ENCODE measurements at places on chromosomes 16 and 17.
A peak's percentile ranks its signal among the peaks of the same experiment; 100 is the strongest.

DNA sequence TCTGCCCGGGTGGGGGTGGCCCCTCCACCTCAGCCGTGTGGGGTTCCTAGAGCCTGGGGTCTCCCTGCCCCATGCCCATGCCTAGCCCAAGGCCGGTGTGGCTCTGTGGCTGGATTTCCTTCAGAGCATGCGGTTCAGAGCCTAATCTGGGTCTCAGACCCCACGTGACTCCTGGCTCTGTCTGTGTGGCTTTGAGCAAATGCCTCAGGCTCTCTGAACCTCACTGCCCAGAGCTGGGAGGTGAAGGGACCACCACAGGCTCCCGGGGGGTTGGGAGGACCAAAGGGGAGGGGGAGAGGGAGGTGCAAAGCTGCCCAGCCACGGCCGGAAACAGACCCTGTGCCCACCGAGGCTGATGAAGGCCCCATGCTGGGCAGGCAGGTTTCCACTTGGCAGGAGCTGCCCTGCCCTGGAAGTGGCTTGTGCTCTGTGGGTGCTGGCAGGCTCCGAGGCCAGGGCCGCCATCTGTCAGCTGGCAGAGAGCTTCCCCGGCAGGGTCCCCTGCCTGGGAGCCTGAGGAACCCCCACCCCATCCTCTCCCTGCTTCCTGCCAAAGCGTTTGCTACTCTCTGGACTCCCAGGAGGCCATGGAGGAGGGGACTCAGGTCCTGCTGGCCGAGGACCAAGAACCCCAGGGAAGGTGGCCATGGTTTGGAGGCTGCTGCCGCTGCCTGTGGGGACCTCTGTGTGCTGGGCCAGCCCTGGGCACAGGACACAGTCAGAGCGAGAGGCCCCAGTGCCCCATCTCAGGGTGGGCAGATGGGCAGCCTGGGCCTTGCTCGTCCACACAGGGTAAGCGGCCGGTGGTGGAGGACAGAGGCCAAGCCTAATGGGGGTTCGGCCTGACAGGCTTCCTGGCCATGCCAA, 4.0 kb downstream of the CDH15 start:
- DNase-seq: no peak

DNA sequence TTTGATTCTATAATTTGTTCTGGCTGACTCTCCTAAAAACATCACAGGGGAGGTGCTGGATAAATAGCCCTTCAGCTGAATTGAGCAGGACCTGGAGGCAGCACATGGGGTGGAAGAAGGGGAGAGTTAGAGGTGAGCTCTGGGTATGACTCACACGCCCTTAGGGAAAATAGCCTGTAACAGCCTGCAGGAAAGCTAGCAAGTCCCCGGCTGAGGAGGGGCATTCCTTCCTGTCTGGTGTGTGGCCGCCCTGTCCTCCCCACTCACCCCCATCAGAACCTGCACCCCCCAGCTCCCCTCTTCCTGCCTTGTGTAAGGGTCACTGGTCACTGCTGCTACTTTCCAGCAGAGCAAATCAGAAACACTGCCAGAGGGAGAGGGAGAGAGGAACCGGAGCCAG, 187.4 kb downstream of the C16orf95 start:
- peak; percentile 29 for DNase-seq

GRCh38 chr17:41315204-41315794, at the start of gene KRTAP17-1:
TSS of gene KRTAP17-1 (minus strand) at chr17:41315710. CDS start at chr17:41315650, 60 bp downstream.
- no peak for DNase-seq

GRCh38 chr16:52707676-52708337, 160.9 kb upstream of the TOX3 start:
- no peak for DNase-seq

- DNase-seq: no peak
Measured at GRCh38 chr16:68404736-68405345, 43.5 kb downstream of the SMPD3 start.

DNA sequence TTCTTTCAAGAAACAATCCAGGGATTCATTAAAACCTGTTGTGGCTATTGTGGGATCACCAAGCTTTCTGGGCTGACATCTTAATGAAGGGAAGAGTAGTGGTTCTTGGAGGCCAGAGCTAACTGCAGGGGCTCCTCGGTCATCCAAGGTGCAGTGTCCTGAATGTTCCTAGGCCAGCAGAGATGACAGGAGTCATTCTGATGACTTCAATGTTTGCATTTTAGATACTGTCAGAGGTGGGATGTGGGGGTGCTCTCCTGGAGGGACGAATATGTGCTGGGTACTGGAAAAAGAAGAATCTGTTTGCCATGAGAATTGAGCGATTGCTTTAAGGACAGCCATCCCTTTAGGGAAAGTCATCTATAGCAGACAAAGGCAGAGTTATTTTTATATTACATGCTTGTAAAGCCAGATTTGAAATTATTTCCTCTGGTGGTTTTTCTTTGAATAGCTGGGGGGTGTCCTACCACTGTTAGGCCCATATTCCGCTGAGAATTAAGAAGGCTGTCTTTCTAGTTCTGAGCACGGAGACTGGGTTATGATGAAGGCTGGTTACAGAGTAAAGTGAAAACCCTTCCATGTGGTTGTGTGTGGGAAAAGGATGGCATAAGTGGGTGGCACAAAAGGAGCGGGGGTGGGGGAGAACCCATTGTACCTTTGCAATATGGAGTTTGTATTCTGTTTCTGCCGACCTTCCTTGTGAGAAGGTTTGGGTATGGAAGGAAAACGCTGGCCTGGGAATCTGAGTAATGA, 7.4 kb downstream of the HLF start:
- DNase-seq: no peak

DNA sequence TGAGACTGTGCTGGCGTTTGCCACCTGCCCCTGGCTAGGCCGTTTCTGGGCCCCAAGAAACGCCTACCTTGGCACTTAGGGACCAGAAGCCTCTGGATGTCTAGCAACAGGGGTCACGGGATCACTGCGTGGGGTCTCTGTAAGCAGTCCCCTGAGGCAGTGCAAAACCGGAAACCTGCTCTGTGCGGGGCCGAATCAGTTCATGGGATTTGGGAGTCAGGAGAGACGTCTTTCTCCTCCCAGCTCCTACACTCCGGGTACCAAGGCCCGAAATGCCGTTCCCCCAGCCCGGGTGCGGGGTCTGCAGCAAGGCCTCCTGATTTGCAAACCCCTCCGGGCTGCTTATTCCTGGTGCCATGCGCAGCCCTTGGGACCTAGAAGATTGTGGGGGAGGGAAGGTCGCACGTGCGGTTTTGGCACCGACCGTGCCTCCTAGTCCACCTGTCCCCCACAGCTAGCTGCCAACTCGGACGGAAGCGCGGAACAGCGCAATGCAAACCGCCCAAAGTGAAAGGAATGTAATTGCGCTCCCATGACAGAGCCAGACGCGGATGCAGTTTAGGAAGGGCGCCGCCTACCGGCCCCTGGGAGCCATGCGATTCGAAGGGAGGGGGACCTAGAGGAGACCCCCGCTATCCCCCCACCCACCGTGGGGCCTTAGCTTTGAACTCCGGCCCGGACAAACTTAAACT, 6.5 kb downstream of the IRX5 start:
- DNase-seq: peak; percentile 93

DNA sequence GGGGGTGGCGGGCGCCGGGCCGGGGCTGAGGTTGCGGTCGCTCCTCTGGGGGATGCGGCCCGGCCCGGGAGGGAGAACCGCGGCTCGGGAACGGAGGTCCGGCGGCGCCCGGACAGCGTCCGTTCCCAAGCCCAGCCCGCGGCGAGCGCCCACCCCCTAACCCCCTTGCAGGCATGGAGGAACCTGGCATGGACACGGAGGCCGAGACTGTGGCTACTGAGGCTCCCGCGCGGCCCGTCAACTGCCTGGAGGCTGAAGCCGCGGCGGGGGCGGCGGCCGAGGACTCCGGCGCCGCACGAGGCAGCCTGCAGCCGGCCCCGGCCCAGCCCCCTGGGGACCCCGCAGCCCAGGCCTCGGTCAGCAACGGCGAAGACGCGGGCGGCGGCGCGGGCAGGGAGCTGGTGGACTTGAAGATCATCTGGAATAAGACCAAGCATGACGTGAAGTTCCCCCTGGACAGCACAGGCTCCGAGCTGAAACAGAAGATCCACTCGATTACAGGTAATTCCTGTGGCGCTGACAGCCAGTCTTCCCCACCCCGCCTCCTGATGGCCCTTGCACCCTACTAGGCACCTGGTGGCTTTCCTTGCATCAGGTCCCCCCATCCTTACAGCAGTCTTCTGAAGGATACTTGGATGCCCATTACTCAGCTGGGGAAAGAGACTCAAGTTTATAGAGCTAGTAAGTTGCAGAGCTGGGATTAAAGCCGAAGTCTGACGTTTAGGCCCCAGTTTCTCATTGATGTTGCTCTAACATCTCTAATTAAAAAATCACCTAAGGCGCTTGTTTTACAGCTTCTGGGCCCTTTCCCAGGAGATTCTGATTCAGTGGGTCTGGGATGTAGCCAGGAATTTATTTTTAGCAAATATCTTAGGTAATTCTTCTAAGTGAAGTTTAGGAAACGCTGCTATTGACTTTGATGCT, 514 bp downstream of the UBFD1 start:
- DNase-seq: peak; percentile 80

DNA sequence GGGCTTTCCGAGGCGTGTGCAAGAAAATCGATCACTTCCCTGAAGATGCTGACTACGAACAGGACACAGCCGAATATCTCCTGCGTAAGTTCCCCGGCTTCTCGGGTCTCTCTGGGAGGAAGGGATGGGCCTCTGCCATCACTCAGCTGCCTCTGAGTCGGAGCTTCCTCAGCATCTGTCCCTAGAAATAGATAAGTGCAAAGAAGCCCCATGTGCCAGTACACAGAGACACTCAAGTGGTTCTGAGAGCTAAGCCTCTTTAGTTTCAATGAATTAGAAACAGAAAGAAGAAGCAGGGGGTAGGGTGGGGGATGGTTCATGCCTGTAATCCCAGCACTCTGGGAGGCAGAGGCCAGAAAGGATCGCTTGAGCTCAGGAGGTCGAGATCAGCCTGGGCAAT, 90.6 kb downstream of the CACNG3 start:
- DNase-seq: no peak

Measured in GM23248 (cell line).